Activated CD8-positive, alpha-beta T cell treated with anti-CD3 and anti-CD28 coated beads, Interleukin-2, amount 10 ng/mL, durations not matched to agents 7 days and 5 days (primary cell): ENCODE measurements at places on chromosomes 4 and X.

- no peak for DNase-seq
Observed at GRCh38 chr4:101019313-101019712, 328.0 kb downstream of the PPP3CA start.

GRCh38 chr4:112312610-112313239 is 15.6 kb downstream of the ALPK1 start:
- DNase-seq: no peak

DNA sequence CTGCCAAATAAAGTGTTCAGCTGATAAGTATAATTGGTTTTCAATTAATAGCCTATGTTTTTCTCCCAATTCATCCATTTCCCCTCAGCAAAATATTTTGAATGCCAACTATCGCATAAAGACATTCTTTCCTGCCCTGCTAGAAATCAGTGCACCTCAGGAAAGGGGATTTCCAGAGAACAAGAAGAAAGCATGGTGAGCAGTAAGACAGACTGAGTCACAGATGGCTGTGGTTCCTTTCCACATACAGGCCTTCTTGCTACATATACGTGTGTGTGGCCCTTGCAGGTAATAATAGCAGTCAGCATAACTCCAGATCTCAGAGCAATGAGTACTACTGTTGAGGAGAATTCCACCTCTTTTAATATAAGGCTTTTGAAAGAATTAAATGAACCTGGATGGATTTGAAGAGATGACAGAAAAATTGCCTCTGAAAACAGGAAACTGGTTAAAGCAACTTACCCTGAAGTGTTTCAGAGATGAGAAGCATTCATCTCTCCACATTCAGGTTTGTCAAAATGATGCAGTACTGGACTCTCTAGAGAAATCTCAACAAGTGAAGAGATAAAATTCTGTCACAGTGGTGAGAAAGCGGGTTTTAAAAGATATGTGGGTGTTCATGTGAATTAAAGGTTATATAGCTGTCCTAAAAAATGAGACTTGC is 13.6 kb downstream of the GASK1B start:
- no peak for DNase-seq

GRCh38 chrX:152024710-152025109 is 50.2 kb upstream of the GABRE start:
- no peak for DNase-seq

- peak; percentile 58 for DNase-seq
Observed at GRCh38 chrX:123764967-123765871, 32.4 kb upstream of the THOC2 start.

DNA sequence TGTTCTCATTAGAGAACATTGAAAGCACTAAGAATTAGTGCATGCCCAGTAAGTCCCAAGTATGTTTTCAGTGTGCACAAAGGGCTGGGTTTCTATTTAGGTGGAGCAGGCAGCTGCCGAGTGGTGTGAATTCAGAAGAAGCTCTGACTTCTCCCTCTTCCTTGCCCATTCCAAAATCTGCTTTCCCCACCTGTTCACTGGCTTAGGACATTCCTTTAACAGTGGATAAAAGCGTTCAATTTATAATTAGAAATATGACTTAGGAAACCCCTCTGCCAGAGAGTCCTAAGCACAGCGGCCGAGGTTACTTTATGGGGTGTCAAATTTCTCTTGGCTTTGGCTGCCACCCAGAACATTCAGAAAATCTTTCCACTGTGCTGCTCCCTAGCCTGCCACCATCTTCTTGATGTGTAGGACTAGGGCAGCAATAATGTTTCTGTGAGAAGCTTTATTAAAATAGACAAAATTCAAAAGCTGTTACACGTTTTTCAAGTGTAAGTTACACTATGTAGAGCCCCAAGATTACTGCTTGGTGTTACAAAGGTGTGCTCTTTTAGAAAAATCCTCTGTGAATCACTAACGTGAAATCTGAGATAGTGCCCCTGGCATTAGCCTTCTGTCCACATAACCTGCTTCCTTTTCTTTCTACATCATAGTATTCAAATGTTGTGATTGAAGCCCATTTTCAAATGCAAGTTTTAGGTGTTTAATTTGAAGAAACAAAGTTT is 191.6 kb upstream of the ANKRD50 start:
- no peak for DNase-seq

- no peak for DNase-seq
Observed at GRCh38 chr4:4659871-4660651, 118.2 kb upstream of the STX18 start.

GRCh38 chrX:40285876-40286275 is 188.1 kb upstream of the BCOR start:
- DNase-seq: no peak

GRCh38 chr4:127732623-127733328 is 2.6 kb downstream of the SLC25A31 start:
- no peak for DNase-seq

DNA sequence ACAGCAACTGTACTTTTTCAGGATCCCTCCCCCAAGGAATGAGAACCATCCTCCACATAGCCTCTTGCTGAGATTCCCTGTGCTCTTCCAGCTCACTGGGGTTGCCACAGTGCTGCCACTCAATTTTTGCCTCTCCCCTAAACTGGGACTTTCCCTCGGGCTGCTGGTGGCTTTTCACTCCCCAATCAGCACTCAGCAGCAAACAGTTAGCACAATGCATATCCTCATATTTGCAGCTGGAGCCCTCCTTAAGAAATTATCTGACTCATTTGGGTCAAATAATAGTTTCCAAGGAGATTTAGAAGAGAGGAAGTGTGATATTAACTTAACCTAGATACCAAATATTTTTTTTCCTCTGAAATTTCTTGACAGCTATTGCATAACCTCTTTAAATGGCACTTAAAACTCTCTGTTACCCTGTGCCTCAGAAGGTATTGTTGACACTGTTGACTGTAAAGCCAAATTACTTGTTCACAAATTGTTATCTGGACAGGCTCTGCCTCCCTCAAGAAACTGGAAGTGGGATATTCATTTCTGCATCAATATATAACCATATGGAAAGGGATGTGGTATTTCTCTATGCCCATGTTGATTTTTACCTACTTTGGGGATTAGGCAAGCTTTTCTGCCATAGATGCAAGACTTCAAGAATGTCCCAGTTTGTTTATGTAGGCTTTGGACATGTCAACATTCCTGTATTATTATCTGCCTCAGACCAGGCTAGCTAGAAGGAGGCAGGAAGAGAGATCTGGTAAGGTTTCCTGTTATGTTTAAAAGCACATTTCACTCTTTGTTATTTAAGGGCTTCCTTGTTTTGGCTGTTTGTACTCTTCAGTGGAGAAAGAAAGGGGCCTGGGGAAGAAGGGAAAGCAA is 58.0 kb downstream of the SEPTIN11 start:
- no peak for DNase-seq

GRCh38 chr4:170884969-170885570 is 795.3 kb upstream of the AADAT start:
- DNase-seq: no peak

DNA sequence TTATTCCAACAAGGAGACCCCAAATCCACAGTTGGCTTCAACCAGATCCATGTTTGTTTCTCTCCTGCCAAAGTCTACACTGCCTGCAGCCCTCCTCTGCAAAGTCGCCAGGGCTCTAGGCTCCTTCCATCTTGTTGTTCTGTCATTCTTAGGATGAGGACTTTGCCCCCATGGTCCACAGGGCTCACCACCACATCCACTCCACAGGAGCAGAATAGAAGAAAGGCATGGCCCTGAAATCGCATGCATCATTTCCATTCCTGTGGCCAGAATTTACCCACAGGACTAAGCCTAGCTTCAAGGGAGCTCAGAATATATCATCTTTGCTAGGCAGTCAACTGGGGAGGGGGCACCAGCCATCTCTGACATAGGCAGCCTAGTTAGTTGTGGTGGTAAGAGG is 254.7 kb downstream of the FBXW7 start:
- no peak for DNase-seq

- DNase-seq: peak; percentile 19
Observed at GRCh38 chrX:55220119-55220794, at the start of gene PAGE5. Gene PAGE5, plus strand, starts transcription at chrX:55220346. Its CDS starts 1,037 bp downstream, at chrX:55221383.

DNA sequence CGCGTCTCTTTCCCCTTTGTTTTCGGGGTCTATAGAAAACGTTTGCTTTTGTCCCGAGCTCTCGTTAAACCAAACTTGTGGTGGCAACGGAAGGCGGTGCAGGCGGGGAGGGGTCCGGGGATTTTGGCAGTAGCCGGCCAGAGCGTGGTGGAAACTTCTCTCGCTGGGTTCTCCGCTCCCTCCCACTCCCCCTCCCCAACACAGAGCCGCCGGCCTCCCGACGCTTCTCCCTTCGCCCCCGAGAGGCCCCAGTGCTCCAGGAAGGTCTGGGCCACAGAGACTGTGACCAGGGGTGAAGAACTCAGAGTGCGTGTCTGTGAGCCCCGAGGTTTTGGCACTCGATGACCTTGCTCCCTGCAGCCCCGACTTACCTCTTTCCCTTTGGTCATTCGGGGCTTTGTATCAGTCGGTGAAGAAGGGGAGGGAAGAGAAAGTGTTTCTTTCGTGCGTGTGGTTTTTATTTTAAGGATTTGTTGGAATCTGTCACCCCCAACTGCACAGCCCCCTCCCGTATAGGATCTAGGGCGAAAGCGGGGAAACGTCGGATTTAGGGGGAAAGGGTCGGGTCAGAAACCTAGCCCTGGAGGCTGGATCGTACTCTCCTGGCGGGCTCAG is 9.0 kb upstream of the BCOR start:
- DNase-seq: no peak

DNA sequence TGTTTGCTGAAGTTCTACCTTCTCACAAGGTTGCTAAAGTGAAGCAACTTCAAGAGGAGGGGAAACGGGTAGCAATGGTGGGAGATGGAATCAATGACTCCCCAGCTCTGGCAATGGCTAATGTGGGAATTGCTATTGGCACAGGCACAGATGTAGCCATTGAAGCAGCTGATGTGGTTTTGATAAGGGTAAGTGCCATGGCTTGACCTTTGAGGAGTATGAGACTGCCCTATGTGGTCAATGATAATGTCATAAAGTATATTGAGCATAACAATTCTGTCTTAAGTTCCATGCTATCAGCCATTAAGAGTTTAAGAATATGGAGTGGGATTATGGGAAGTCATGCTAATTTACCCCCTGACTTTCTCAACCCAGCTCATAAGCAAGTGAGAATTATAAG is 61.4 kb upstream of the PGK1 start:
- no peak for DNase-seq

DNA sequence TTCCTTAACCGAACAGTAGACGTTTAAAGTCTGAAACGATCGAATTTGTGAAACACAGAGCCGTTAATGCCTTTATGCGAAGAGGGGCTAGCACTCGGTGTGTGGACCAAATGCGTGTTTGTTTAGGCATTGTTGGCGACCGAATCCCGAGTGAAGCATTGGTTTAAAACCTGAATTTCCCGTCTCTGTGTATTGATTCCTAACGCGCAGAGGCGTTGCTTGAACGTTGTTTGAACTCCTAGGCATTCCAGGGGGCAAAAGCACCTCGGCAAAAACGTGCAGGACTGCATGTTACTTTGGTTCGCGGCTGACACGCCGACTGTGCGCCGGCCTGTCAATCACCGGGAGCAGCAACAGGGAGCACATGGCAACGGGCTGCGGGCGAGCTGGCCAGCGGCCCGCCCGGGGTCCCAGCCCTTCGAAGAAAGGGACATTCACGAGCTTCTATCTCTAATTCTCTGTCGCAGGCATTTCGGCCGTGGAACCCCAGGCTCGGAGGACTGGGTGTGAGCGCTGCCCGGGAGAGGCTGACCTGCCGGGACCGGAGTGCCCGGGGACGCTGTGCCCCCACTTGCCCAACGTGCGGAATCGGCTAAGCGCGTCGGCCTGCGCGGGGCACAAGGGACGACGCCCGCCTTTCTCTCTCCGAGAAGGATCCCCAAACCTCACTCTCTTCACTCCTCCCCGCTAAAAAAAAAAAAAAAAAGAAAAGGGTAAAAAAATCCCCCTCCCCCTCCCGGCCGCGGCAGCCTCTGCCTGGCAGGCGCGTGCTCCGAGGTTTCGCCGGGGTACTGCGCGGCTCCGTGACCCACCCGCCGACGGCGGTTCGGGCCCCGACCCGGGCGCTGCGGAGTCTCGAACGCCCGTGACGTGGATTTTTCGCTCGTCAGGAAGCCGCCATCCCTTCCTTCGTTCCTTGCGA is 810 bp downstream of the SPRY1 start:
- DNase-seq: peak; percentile 67

GRCh38 chr4:43341741-43342140 is 449.2 kb downstream of the GRXCR1 start:
- no peak for DNase-seq

- no peak for DNase-seq
Observed at GRCh38 chrX:150771116-150771515, 77.9 kb downstream of the MTMR1 start.

DNA sequence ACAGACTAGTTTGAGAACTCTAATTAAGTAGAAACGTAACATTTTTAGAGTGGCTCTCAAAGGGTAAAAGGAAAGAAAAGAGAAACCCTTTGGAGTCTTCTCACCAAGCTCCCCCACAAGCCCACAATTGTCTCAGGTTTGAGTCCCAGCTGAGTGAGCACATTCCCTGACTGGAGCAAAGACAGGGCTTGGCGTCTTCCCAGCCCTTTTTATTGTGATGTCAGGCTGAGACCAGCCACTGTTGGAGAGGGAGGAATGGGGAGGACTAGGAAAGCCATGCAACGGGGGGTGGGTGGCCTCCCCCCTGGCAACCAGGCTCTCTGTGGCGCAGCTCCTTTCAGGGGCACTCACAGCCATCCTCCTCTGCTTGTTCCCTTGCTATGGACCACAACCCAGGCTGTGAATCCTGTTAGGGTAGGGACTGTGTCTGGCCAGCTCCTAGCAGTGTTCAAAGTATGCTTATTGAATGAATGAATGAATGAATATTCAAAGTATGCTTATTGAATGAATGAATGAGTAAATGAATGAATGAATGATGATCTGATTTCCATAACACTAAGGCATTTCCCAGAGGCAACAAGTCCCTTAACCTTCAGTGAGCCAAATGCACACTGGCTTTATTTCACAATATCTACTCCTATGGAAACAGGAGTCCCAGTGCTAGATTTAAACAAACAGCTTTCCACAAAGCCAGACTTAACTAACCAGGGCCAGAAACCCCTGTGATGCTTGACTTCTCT is 413.3 kb downstream of the MID1IP1 start:
- no peak for DNase-seq

- no peak for DNase-seq
Observed at GRCh38 chr4:143256456-143256855, 71.7 kb downstream of the USP38 start.

DNA sequence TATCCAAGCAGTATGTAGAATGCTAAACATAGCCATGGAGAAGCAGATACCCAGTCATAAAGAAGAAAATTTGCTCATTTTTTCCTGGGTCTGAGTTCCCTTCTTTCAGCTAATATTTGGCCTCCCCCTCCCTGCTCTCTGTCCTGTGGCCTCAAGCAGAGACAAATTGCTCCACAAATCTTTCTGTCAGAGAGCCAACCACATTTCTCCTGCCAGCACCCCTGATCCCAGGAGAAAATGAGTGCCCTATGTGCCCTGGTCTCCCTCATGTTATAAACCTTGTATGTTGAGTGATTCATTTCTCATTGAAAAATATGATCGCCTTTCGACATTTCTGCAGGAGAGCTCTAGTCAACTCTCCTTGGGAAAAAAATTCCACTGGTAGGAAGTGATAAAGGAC is 82.0 kb downstream of the TMEM156 start:
- no peak for DNase-seq

GRCh38 chr4:68904786-68905185 is 46.8 kb downstream of the UGT2A3 start:
- no peak for DNase-seq

GRCh38 chr4:87913896-87914295 is 61.6 kb upstream of the SPP1 start:
- no peak for DNase-seq
